ENCODE measurements at places on chromosomes 11 and 22.

- no peak for DNase-seq
Measured at GRCh38 chr11:71962428-71963038, 33.7 kb downstream of the RNF121 start.

- DNase-seq, result no peak
Measured at GRCh38 chr22:45084400-45084920, 74.7 kb upstream of the PHF21B start.

- DNase-seq, result no peak
Measured at GRCh38 chr22:48025096-48025495, 1262.6 kb downstream of the TBC1D22A start.

GRCh38 chr11:114615448-114616361, 20.1 kb upstream of the NXPE4 start:
- no peak for DNase-seq

DNA sequence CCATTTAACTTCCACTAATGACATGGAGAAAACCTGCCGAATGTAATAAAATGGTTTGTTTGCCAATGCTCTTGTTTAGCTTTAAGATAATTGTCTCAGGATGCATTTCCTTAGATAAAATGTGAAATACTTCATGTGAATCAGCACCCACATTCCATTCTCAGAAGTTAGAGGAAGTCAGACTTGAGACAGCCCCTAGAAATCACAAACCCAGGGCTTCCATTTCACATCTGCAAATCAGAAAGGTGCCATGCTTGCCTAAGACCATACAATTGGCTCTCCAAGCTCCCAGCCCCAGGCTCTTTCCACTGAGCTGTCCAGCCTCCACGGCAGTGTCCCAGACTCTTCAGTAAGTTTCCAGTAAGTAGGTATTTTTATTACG, 35.6 kb upstream of the ADORA2A start:
- no peak for DNase-seq

GRCh38 chr22:39617342-39617741, 46.8 kb downstream of the CACNA1I start:
- DNase-seq, result peak; percentile 14

- DNase-seq, result no peak
Measured at GRCh38 chr22:27154717-27155116, 497.3 kb downstream of the MIAT start.

DNA sequence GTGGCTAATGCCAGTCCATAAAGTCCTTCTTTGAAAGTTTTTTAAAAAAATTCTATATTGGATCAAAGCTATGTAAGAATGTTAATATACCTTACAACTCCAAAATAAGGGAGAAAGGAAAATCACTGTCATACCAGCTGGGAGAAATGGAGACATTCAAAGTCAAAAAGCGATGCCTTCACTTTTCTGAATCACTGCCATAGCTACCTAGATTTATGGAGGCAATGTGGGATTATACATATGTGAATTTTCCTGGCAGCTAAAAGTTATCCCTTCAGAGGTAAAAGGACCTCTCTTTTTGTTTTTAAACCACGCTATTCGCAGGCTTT, 59.6 kb upstream of the PDE3B start:
- DNase-seq, result no peak

GRCh38 chr11:133078591-133079404, 453.5 kb downstream of the OPCML start:
- no peak for DNase-seq

- DNase-seq, result no peak
Measured at GRCh38 chr11:37280200-37280599, 682.2 kb upstream of the RAG2 start.

- DNase-seq, result no peak
Measured at GRCh38 chr11:304061-304506, 3.5 kb upstream of the IFITM2 start.

- no peak for DNase-seq
Measured at GRCh38 chr22:28183078-28183860, 264.2 kb upstream of the PITPNB start.

- no peak for DNase-seq
Measured at GRCh38 chr22:31578171-31578570, 81.8 kb downstream of the SFI1 start.

GRCh38 chr22:23565305-23565914, 14.7 kb downstream of the IGLL1 start:
- no peak for DNase-seq

GRCh38 chr11:12943311-12943710, 65.8 kb upstream of the RASSF10 start:
- DNase-seq, result no peak

DNA sequence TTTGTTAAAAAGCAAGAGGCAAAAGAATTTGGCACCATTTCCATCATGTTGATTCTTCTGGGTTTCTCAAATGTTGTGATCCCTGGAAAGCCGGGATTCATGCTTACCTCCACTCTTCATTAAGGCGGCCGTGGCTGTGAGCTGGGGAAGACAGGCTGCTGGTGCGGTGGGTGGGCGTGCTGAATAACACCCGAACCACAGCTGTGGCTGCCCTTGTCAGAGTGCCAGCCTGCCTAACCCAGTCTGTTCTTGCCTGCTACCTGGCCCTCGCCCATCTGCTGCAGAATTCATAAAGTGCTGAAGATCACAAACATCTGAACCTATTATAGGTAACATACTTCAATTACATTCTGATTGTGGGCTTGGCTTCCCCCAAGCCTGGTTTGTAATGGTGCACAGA, 95.8 kb upstream of the RCN1 start:
- no peak for DNase-seq

DNA sequence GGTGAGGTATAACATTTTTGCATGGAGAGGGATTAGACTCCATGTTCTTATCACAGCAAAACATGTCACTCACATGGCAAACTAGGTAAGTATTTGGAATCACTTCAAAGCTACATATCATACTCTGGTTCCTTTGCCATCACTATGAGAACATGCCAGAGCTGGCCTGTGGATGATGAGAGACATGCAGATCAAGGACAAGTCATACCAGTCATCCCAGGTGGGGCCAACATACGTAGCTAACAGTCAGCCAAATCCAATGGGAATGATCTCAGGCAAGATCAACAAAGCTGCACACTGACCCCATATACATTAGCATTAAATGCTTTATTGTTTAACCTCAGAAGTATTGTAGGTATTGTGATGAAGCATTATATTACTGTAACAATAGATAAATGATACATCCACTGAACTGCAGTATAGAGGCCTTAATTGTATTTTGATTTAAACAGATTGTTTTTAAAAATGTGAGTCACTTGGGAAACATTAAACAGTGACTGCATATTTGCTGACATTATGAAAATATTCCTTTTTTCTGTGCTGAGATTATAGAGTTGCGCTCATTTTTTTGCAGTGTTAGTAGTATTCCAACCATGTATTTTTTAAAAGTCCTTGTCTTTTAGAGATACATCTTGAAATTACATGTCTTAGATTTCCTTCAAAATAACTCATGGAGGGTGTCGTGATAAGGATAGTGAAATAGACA, 37.3 kb upstream of the ARL14EP start:
- DNase-seq, result no peak

DNA sequence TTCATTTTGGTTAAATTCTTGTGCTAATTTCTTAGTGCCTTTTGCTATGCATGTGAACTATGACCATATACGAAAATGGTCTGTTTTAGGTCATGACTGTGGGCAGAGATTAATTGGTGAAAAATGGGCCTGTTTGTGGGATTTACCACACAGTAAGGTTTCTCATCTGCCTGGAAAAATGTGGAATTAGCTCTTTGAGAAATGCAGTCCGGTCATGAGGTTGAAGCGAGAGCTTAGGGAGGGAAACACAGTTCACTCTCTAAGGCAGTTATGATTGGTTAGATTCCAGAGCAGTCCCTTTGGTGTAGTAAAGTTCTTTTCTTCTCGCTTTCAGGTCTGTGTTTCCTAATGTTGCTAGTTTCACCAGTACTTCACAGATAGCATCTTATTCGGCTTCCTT, 1.2 kb upstream of the PDE3B start:
- no peak for DNase-seq

GRCh38 chr11:9760193-9760575, 96.3 kb downstream of the SWAP70 start:
- DNase-seq, result no peak

DNA sequence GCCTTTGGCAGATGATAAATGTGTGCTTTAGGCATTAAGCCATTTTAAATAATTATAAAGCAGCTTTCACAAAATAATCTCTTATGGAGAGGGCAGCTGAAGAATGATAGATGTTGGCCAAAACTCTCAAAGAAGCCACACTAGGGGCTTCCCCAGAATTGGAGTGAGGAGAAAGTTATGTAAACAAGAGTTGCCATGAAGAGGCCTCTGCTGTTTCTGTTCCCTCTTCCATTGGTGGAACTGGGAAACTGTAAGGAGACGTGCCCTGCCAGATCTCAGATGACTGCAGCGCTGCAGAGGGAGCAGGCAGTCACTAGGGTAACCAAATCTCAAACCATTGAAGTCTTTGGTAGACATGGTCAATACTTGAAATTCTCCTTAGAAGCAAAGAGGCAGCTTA, 19.4 kb upstream of the APLP2 start:
- DNase-seq, result no peak

DNA sequence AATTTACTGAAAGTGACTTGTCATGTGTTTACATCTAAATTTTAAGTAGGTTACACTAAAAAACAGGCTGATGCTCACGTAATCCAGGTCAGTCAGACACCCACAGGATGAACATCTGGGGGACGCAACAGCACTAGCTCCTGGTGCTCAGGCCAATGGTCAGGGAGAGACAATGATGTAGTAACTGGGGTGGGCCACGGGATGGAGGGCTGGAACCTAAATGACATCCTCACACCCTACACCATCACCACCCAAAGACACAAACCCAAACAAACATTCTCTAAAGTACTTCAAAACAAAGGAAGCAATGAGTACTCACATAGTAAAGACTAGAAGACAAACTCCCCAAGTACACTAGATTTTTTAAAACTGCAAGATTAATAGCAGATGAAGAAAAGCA, 53.5 kb upstream of the SLC25A1 start:
- DNase-seq, result no peak

DNA sequence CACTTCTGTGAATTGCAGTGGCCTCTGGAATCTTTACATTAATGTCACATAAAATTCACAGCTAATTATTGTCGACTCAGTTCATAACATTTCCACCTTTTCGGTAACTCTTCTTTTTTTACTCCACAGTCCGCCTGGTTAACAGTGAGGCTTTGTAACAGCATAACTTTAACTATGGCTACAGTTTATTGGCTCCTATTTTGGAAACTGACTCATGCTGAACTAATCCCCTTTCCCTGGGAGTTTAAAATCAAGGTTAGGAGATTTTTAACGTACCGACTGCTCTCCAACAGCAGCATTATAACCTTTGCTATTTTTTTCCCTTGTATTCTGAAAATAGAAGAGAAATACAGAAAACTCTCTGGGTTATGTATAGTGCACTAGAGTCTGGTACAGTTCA, 3.2 kb upstream of the POGLUT3 start:
- DNase-seq, result no peak

DNA sequence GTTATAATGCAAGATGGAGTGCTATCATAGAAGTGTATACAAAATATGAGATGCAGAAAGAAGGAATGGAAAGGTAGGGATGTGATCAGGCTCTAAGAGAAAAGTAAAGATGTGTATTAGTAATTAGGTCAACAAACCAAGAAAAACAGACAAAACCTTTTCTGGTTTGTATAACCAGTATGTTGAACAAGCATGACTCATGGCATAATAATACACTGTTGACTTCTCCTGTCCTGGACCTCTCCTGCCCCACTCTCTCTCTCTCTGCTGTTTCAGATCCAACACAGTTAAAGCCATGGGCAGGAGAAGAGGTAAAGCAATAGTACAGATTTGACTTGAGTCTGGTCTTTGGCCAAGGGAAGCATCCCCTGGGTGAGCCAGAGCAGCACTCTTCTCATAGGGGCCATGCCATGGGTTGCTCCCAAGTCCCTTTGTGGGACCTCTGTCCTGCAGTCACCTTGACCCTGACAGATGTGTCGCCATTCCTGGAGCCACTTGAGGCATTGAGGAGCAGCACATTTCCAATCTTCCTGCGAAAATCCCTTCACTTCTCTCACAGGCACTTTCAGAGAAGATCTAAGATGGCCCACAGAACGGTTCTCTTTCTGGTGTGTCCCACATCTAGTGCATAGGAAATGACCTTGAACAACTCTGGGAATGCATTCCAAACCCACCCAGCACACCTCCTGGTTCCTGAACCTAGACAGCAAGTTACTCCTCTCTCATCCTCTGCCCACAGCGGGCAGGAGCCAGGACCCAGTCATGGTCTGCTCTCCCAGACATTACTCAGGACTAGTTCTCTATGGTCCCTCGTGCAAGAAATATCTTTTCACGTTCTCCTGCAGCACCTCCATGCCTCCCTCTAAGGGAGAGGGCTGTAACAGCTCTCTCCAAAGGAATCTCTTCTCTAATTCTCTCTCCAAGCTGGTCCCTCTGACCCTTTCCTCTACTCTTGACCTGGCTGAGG, 58.2 kb upstream of the PRSS23 start:
- no peak for DNase-seq

- DNase-seq, result no peak
Measured at GRCh38 chr11:19614370-19614940, 98.2 kb upstream of the NAV2 start.

GRCh38 chr22:37182949-37183245, 5.2 kb downstream of the C1QTNF6 start:
- DNase-seq, result no peak

- DNase-seq, result no peak
Measured at GRCh38 chr11:104918113-104918824, 20.0 kb upstream of the CASP12 start.

DNA sequence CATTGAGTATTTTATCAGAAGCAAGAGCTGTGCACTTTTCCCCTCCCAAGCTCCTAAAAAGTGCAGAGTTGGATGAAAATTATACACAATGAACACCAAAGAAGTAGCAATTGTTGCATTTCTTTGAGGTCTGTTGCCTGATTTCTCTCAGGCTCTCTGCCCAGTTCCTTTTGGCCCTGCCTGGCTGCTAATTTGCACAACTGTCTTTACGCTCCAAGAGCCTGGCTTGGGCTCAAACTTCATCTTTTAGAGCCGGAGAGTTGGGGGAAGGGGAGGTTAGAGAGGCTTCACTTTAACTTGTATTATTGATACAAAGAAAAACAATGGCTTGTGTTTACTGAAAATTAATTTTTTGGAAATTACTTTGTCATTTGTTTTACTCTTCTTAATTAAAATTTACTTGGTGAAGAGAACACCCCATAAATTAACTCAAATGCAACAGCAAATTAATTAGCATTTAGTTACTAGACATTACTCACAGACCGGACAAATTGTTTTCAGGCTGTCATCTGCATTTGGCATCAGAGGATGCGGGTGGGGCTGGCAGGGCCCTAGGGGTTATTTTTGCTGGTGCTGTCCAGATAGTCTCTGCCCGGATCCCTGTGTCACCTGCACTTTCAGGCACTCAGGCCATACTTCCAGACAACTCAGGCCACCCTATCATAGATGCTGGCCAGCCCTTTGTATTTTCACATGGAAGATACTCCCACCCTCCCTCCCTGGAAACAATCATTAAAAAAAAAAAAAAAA, 407.3 kb downstream of the NXPE2 start:
- no peak for DNase-seq

GRCh38 chr11:131246663-131247062, 123.8 kb upstream of the NTM start:
- DNase-seq, result no peak

GRCh38 chr11:2511421-2512369, 66.9 kb downstream of the KCNQ1 start:
- DNase-seq, result no peak

Data from stimulated activated naive CD4-positive, alpha-beta T cell treated with Interleukin-2 at 50 U/mL for 16 hours (primary cell).